Skin of body (tissue), 3 donors: ENCODE measurements at places on chromosomes 2 and 18. TPM values are rescaled to one million over a fixed set of nuclear protein-coding genes. Genes with fewer than 3 reads are reported as not detected.

TSN gene
- total RNA-seq, result 42.0 TPM

SP5 gene
- total RNA-seq, result 1.8 TPM

DNA sequence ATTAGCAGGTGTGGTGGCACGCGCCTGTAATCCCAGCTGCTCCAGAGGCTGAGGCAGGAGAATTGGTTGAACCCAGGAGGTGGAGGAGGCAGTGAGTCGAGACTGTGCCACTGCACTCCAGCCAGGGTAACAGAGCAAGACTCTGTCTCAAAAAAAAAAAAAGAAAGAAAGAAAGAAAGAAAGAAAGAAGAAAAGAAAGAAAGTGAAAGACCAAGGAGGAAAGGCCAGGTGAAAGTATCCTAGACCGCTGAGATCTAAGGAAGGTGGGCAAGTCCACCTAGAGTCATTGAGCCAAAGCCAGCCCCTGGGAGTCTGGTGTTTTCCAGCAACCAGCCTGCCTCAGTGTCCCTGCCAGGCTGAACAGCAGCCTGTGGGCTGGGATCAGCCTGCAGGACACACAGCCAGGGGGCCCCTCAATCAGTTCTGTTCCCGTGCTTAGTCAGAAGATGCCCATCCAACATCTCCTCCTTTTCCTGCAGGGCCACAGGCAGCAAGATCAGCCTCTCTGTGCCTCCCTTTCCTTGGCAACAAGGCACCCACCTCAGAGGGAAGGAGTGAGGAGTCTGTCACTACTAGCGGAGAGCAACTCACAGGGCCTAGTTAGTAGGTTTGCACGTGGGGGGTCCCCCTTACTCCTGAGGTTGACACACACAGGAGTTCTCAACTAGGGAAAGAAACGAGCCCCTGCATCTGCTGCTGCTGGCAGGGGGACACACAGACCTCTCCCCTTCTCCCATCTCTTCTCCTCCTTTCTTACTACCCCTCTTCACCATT is 64.1 kb downstream of the SMAD7 start:
- no peak for DNase-seq

DNA sequence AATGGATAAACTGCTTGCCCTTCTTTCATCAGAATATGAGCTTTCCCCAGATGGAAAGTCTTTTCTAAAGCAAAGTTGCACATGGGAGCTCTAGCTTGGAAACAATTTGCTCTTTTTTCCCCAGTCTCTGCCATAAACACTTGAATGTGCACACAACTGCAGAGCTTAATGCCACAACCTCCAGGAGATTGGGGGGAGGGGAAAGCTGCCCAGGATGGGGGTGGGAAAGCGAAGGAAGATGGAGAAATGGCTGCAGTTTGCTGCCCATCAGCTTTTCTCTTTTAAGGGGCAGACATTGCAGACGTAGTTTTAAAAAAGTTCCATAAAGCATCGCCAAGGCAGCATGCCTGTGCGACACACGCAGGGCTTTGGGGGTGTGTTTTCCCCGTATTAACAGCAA is 1.5 kb downstream of the ACKR3 start:
- peak; percentile 62 for DNase-seq

DNA sequence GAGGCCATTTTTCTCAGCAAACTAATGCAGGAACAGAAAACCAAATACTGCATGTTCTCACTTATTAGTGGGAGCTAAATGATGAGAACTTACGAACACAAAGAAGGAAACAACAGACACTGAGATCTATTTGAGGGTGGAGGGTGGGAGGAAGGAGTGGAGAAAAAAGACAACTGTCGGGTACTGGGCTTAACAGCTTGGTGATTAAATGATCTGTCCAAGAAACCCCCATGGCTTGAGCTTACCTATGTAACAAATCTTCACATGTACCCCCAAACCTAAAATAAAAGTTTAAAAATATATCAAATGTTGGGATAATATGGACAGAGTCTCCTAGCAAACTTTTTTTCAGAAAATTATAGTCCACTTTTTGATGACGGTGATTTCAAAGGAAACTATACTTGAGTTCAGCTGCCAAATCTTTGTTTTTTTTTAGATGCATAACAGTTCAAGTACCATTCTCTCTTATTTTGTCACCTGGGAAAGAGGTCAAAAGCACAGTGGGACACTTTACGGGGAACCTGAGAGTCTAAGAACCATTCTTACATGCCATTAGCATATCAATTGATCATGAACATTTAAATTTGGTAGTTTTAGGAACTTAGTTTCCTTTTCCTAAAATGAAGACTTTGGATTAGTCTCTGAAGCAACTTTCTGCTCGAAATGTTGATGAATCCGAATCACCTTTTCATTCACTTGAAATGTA is 835.0 kb downstream of the NRXN1 start:
- no peak for DNase-seq

TMSB10 gene
- 2,067 TPM for total RNA-seq

GRCh38 chr18:9066358-9066757 is 36.1 kb upstream of the NDUFV2 start:
- no peak for DNase-seq

GRCh38 chr18:13022644-13023043 is 31.5 kb downstream of the CEP192 start:
- no peak for DNase-seq

CASP10 gene
- total RNA-seq, result 11.7 TPM

TWIST2 gene
- total RNA-seq, result 60.3 TPM

GRHL1 gene
- 93.0 TPM for total RNA-seq

LDLRAD4 gene
- 28.2 TPM for total RNA-seq

DNA sequence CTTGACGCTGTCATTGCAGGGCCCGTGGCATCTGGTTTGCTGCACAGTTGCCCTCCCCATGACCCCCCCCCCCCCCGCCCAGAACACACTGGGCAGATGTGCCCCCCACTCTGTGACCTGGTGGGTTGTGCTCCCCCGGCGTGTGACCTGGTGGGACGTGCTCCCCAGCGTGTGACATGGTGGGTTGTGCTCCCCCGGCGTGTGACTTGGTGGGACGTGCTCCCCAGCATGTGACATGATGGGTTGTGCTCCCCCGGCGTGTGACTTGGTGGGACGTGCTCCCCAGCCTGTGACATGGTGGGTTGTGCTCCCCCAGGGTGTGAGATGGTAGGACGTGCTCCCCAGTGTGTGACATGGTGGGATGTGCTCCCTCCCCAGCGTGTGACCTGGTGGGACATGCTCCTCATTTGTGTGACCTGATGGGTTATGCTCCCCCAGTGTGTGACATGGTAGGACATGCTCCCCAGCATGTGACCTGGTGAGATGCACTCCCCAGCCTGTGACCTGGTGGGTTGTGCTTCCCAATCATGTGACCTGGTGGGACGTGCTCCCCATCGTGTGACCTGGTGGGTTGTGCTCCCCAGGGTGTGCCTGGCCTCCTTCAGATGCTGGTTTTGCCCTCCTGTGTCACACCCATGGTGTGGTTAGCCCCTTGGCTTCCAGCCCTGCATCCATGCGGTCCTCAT is 213.7 kb downstream of the AGAP1 start:
- DNase-seq, result no peak

CMPK2 gene
- total RNA-seq, result 3.1 TPM

DNA sequence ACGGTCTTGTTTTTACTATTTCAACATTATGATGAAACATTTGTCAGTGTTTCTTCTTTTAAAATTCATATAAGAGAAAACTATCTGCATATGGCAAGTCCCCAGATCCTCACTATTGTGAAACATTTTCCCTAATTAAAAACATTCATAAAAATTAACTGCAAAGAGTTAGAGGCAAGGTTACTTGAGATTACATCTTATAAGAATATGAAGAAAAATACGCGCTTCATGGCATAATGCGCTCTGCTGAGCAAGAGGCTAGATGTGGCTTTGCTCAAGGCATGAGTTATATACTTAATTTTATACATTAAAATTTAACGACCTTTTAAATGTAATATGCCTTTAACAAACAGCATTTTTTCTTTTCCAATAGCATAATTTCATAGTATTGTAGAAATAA is 166.4 kb upstream of the RPRM start:
- peak; percentile 36 for DNase-seq

CRYBA2 gene
- not detected for total RNA-seq

DNA sequence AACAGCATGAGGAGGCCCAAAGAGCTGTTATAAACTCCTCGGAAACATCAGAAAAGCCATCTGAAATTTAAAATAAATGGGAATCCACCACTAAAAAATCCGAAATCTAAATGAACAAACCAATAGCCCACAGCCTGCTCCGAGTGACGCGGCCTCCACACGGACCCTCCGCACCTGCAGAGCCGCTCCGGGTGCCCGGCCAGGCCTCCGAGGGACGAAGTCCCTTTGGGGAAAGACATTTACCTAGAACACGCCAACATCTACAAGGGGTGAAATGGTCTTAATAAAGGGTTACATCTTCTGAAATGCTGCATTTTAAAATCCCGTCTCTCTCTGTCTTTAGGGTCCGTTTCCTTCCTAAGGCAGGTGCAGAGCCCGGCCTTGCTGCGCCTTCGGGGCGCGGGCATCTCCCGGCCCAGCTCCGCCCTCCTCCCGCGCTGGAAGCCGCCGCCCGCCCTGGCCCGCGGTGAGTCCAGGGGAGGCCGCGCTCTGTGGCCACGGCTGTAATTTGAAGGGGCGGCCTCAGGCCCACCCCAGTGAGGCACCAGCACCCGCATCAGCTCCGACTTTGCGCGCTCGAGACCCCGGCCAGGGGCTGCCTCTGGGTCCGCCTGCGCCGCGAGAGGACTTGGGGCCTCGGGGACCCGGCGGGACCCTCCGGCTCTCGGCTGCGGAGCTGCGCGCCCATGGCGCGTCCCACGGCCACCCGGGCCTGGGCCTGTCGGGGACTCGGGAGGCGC is 42.3 kb upstream of the CTDP1 start:
- no peak for DNase-seq

GPR45 gene
- not detected for total RNA-seq

- no peak for DNase-seq
Observed at GRCh38 chr18:77093586-77093985, 39.0 kb downstream of the MBP start.

DNA sequence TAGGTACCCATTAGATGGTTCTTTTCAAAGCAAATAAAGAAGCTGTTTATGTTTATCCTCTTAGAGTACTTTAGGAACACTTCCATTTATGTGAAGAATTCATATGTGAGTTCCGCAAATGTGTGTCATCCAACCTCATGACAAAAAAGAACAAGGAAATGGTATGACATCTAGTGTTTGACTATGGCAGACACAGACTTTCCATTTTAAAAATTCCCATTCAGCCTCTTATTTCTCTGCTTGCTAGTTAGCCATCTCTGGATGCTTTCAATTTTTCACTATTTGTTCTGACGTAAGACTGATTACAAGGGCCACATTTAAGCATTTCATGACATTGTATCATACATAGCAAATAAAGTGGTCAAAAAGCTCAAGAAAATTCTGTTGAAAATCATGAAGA is 103.0 kb downstream of the ZAP70 start:
- no peak for DNase-seq

- no peak for DNase-seq
Observed at GRCh38 chr2:68812251-68812650, 58.9 kb downstream of the BMP10 start.

GRCh38 chr2:28319118-28320008 is 73.3 kb upstream of the FOSL2 start:
- DNase-seq, result no peak

DSEL gene
- 21.0 TPM for total RNA-seq

- no peak for DNase-seq
Observed at GRCh38 chr2:48736251-48736650, 19.3 kb downstream of the LHCGR start.

CNTNAP5 gene
- 0.10 TPM for total RNA-seq

MC5R gene
- not detected for total RNA-seq

- no peak for DNase-seq
Observed at GRCh38 chr2:95031726-95032116, 6.2 kb downstream of the MAL start.

DYSF gene
- 23.2 TPM for total RNA-seq

GRCh38 chr2:237044281-237044680 is 41.4 kb upstream of the COPS8 start:
- DNase-seq, result peak; percentile 28

- DNase-seq, result no peak
Observed at GRCh38 chr2:201059961-201060755, 11.3 kb downstream of the HYCC2 start.

GRCh38 chr18:58905777-58906428 is 41.2 kb downstream of the ZNF532 start:
- no peak for DNase-seq

DNA sequence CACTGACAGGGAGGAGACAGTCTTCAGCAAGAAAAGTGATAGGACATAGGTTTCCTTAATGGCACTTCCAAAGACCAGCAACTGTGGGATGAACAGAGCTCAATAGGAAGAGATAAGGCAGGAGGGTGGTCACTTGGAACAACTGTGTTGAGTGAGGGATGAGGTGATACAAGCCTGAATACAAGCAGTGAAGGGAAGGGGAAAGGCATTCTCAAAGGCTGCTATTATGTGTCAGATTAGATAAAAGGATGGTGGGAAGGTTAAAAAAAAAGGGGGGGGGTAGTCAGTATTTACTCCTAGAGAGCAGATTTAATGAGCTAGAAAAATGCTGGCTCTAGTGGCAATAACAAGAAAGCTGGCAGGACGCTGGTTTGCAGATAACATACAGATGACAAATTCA is 25.7 kb downstream of the CCBE1 start:
- no peak for DNase-seq

MERTK gene
- total RNA-seq, result 9.5 TPM

CCDC74A gene
- total RNA-seq, result 7.0 TPM

ASXL2 gene
- total RNA-seq, result 9.9 TPM

- peak; percentile 87 for DNase-seq
Observed at GRCh38 chr2:43221124-43221762, 5.2 kb downstream of the ZFP36L2 start.

- no peak for DNase-seq
Observed at GRCh38 chr18:59694824-59695223, 2.4 kb downstream of the CCBE1 start.

DNA sequence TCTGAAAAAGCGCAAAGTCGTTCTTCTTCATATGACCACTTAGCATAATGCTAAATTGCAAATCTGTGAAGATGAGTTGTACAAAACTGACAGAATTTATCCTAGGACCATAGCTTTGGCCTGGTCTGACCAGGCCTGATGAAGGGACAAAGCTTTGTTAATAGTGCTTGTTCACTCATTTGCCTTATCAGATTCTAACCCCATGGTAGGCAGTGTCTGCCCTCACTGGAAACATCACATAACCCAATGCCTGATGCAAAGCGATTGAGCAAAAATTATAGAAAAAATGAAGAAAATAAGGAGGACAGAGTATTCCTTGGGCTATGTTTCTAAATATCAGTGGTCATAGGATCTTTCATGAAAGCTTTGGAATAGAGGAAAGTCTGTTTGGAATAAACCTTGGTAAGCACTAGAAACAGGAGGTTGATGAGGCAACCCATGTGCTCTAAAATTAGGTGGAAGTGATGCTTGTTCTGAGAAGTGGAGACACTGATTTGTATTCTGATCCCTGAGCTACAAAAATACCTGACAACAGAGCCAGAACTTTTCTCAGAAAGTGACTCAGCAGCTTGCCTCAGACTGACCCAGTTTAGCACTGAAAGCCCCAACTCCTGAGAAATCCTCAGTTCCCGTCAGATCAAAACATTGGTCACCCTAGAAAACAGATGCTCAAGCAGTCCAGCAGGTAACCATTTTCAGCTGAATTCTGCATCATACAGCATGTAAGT is 131.4 kb upstream of the MAPRE2 start:
- no peak for DNase-seq

IL1R2 gene
- 15.6 TPM for total RNA-seq

RAB6C gene
- total RNA-seq, result not detected

CCDC74B gene
- 3.1 TPM for total RNA-seq

GRCh38 chr18:321865-322467 is 54.1 kb upstream of the THOC1 start:
- no peak for DNase-seq
